ENCODE measurements at places on chromosomes 5 and 9.

- no peak for DNase-seq
These were observed 186.0 kb upstream of the NFIB start for GRCh38 chr9:14499976-14500375.

DNA sequence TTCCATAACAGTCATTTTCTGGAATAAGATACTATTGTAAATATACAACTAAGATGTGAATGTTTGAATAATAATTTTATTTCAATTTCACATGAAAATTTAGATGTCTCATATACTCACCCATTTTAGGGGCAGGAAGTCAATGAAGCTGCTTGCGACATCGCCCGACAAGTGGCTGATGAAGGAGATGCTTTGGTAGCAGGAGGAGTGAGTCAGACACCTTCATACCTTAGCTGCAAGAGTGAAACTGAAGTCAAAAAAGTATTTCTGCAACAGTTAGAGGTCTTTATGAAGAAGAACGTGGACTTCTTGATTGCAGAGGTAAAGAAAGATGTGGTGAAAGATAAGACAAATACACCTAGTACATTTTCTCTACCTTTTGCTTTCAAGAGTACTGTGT, 8.6 kb downstream of the BHMT start:
- no peak for DNase-seq

- no peak for DNase-seq
These were observed 480.2 kb downstream of the RASEF start for GRCh38 chr9:82582693-82583092.

- DNase-seq = no peak
These were observed 4.1 kb upstream of the SCAI start for GRCh38 chr9:125147401-125147951.

GRCh38 chr5:157827423-157827822, 31.5 kb downstream of the CLINT1 start:
- DNase-seq = no peak

GRCh38 chr5:124901081-124901480, 154.6 kb upstream of the ZNF608 start:
- no peak for DNase-seq

GRCh38 chr5:10699281-10699874, 61.7 kb downstream of the DAP start:
- no peak for DNase-seq

DNA sequence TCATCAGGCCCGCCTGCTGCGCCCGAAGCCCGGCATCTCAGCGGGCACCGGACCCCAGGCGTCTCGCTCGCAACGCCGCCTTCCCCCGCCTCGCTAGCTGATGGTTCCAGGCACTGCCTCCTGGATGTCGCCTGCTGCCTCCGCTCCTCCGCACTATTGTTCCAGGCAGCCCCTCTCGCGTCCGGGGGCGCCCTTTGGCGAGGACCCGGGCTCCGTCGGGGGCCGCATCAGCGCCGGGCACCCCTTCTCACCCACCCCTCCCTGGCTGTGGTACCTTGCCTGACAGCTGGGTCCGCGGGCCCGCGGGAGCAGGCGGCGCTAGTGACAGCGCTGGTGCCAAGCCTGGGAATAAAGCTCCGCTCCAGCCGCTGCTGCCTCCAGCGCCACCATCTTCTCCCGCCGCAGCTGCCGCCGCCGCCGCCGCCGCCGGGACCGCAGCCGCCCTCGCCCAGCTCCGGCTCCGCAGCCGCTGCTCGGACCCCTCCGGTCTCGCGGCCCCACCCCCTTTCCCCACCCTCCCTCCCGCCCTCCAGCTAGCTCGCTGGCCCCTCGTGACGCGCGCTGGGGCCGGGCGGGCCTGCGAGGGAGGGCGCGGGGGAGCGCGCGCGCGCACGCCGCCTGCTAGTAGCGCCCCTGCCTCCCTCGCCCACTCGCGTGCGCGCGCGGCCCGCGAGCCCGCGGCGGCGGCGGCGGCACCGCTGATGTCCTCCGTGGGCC, at the start of gene APBA1:
TSS of gene APBA1 (minus strand) at position 493 of the 717 bp plus-strand sequence.
- peak; percentile 65 for DNase-seq

DNA sequence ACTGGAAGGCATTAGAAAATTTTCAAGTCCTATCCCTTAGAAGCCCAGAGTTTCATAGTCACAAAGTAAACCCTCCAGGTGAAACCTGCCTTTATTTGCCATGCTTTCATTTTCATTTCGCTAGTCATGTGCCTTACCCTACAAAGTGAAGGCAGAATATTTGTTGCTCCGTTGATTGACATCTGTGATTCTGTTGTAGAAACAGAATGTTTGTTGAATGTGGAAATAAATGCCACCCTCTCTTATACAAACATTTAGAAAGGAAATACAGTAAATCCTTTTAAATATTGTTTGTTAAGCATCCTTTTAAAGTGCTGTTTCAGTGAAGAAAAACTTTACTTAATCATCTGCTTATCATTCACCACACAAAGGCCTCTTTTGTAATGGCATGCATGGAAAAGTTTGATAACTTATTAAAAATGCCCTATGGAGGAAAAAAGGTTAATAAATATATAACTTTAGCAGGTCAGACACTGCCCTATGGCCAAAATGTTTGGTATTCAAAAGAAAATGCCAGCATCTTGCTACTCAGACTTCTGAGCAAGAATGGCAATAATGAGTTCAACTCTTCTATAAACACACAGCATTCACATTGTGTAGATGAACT, 34.3 kb upstream of the CAST start:
- no peak for DNase-seq

DNA sequence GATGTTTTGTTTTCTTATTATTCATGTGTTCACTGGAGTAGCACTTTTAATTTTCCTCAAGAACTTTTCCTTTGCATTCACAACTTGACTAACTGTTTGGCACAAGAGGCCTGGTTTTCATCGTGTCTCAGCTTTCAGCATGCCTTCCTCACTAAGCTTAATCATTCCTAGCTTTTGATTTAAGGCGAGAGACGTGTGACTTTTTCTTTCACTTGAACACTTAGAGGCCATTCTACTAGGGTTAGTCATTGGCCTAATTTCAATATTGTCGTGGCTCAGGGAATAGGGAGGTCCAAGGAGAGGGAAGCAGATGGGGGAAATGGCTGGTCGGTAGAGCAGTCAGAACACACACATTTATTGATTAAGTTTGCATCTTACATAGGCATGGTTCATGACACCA, 94.0 kb downstream of the ZNF462 start:
- no peak for DNase-seq

DNA sequence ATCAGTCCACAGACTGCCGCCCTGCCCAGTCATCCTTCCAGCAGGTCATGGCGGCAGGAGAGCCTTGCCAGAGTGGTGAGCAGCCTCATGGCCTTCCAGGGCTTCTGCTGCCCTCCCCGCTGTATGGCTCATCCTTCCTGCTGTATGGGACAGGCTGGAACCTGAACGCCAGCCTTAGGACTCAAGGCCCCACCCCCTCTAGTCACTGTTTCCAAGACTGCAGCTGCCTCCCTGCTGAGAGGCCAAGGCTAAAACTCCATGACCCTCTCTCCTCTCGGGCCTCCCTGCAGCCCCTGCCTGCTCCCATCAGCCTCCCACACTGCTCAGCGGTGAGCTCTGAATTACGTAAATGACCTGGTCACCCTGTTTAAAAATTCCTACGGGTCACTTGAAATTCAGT, 227.5 kb downstream of the AGTPBP1 start:
- no peak for DNase-seq

GRCh38 chr5:17434982-17435381, 63.0 kb upstream of the TAF11L2 start:
- no peak for DNase-seq

GRCh38 chr5:37722236-37723161, 117.3 kb downstream of the GDNF start:
- no peak for DNase-seq

DNA sequence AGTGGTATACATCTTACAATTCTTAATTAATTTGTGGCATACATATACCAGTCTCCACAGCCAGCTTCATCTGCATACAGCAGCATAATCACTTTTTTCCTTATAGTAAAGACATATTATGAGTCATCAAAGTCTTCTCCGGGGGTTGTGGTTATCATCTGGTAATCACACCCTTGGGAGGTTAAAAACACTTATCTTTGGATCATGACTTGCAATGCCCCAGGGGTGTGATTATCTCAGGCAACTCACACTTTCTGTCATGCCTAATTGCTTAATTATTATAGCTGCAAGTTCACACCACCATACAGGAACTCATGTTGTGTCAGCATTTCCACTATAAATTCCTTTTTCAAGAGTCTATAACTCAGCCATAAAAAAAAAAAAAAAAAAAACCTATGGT, 218.4 kb downstream of the ANXA1 start:
- DNase-seq = no peak

GRCh38 chr9:34328987-34329832, at the start of the genes KIF24 and NUDT2:
Gene KIF24, minus strand, starts transcription at chr9:34329268. Its CDS starts 17,922 bp downstream, at chr9:34311346.
Gene NUDT2, plus strand, starts transcription at chr9:34329569. Its CDS starts 9,471 bp downstream, at chr9:34339040.
- peak; percentile 100 for DNase-seq

DNA sequence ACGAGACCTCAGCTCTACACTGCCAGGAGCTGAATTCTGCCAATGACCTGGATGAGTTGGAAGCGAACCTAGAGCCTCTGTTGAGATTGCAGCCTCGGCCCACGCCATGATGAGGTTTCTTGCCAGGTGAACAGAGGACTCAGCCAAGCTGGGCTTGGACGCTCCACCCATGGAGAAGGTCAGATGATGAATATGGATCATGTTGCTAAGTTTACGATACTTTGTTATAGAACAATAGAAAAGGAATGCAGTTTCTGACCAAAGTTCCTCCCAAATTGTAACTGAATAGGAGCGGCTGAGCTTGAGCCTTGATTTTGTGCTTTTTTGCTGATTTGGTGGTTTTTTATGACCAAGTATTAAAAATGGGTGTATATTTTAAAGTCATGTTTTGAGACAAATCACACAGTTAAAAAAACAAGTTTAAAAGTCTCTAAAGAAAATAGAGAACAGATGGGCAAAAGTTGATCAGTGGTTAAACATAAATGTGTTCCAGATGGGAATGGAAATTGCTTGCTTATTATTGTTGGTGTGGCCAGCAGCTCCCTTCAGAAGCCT, 32.9 kb downstream of the ROPN1L start:
- no peak for DNase-seq

GRCh38 chr5:107476783-107477182, 194.0 kb downstream of the EFNA5 start:
- no peak for DNase-seq

DNA sequence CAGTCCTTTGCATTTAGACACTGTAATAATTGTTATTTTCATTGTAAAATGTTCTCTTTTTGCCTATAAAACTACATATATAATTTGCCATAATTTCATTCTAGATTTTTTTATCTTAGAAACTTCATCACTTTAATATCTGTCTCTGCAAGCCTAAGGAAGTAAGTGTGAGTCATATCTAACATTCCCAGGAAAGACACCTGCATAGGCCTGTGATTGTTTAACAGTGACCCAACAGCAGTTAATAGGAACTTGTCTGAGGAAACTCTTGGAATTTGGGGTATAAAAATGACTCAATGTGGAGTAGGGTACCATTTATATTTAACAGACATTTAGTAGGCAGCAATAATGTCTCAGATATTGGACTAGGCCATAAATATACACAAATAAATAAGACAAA, 229.2 kb upstream of the FAM174A start:
- no peak for DNase-seq

DNA sequence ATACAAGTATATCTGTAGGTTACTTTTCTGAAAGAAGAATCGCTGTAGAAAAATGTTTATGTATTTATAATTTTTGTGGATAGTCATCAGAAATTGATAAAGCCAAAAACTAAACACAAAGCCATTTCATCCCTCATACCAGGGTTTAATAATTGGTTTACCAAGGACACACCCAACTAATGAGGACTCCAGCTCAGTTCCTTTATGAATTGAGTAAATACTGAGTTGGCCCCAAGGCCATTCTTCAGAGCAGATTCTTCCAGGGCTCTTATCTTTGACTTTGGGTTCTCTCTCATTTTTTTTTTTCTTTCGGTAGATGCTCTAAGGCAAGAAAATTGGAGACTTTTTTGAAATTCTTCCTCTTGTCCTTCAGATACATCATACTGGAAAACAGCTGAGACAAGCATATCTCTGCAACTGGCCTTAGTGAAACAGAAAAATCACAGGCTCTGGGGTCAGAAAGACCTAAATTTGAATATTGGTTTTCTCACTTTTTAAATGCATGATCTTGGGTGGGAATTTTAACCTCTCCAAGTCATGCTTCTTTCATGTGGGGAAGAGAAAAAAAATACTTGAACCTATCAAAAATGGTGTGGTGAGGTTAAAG, 401.8 kb downstream of the ARHGEF28 start:
- DNase-seq = peak; percentile 52

GRCh38 chr5:161288071-161288470, 258.5 kb downstream of the GABRB2 start:
- DNase-seq = no peak

DNA sequence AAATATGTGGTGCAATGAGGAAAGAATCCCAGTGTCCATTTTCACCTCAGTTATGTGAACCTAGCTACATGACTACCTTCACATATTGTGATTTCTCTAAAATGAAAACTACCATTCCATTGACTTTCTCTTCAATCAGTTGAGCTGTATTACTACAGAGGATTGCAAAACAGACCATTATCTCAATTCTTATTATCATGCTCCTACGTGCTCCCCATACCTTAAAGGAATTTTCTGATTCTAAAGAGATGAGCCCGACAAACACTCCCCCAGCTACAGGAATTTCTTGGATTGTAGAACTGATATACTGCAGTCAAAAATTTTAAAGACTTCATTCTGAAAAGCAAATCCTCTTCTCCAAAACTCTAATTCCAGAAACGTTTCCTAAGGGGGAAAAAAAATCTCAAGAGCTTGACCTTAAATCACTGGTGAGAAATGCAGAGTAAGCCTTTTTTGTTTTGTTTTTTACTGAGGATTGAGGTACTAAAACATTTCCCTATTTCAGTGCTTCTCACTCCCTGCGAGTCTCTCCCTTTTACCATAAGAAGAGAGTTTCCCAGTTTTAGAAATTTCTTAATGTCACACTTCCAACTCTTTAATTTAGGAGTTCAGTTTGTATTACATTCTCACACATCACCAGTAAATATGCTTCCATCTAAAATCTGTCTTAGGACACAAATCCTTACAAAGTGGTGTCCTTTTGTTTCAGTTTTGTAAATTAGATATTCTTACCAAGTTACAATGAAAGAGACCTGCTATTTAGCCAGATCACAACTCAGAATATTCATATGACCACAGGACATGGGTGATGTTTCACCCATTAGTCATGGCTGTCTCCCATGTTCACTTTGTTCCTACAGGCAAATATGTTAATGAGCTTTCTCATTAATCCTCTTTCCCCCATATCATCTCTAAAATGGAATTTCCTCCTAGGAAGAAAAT, 203.8 kb downstream of the TSSK1B start:
- no peak for DNase-seq

DNA sequence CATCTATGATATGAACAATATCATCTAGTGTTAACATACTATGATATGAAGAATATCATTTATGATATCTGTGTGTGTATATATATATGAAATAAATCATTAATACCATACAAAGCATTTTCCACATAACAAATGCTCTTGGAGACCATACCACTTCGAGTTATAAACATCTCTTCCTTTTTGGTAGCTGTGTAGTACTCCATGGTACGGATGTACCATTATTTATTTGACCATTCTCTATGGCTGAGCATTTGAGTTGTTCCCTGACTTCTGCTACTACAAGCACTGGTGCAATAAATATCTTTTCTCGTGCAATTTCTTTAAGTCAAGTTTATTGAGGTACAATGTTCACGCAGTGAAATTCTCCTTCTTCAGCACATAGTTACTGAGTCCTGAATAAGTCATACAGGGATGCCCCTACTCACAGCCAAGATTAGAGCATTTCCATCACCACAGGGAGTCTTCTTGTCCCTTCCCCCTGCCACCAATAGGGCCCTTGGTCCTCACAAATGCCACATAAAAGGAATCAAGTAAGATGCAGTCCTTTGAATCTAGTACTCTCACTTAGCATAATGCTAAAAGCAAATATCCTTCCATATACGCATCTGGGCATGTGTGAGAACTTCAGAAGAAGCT, 75.2 kb upstream of the SLC25A48 start:
- no peak for DNase-seq

- DNase-seq = no peak
These were observed 6.6 kb downstream of the DMXL1 start for GRCh38 chr5:119077444-119077843.

Data from NCI-H1930 (cell line).